K562 (cell line): ENCODE measurements at places on chromosomes 1 and 21.
A peak's percentile ranks its signal among the peaks of the same experiment; 100 is the strongest.

DNA sequence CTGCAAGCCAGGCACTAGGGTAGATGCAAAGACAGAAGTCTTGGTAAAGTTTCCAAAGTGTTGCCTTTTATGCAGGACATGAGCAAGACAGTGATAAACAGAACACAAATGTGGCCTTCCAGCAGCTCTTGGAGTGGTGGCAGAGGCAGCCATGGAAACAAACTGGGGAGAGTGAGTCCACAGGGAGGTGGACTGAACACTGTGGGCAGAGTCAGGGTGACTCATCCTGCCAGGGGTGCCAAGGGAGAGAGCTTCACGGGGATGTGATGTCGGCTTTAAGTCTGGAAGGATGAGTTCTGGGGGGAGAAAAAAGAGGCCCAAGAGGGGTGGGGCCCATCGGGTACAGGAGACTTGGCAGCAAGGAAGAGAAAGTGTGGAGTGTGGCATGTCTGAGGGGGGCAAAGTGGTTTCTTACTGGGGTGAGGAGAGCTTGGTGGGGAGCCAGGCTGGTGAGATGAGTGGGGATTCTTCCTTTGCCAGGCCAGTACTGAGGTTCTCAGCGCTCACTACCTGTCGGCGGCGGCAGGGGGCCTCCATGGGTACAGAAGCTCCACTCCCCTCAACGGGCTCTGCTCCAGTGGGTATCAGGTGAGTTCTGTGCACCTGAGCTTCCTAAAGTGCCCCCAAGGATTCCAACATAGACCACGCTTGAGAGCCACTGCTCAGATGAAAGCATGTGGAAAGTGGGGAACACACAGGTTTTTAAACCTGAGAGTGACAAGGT, 41.8 kb downstream of the KIAA0040 start:
- H3K4me1 ChIP-seq = no peaks in the 10 kb centered on the region
- H3K27me3 ChIP-seq = peaks cover 40% of the 10 kb centered on the region
- no peak overlapping the region for H3K27ac ChIP-seq
- H3K4me3 ChIP-seq = no peak overlapping the region
- no peaks in the 10 kb centered on the region for H3K36me3 ChIP-seq

- H3K4me3 ChIP-seq = no peak overlapping the region
- H3K27ac ChIP-seq = no peak overlapping the region
Observed at GRCh38 chr1:19439464-19440171, 45.7 kb downstream of the CAPZB start.

- H3K27ac ChIP-seq = peak overlapping the region; percentile 75
- no peak overlapping the region for H3K4me3 ChIP-seq
- H3K36me3 ChIP-seq = no peaks in the 10 kb centered on the region
- no peak for DNase-seq
- no peaks in the 10 kb centered on the region for H3K27me3 ChIP-seq
Observed at GRCh38 chr1:204709960-204710912, 24.7 kb upstream of the LRRN2 start.

DNA sequence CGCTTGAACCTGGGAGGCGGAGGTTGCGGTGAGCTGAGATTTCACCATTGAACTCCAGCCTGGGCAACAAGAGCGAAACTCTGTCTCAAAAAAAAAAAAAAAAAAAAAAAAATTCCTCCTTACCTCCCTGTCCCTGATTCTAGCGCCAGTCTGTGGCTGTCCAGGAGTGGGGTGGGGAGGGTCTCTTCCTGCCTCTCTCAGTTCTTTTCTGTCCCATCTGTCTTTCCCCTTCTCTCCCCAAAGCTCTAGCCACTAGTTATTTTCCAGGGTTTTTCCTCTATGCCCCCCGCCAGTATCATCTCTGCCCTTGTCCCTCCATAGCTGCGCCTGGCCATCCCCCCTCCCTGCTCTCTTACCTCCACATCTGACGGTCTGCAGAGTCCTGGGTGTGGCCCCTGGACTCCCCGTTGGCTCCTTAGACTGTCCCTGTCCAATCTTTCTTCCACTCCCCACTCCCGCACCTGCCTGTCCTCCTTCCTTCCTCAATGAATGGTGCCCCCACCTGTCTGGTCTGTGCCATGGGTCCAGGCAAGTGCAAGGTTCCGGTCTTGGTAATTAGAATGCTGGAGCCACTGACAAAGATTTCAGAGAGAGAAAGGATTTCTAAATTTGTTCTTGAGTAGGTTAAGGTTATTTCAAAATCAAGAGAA, 1.6 kb upstream of the TMEM63A start:
- H3K27ac ChIP-seq = no peak overlapping the region
- H3K27me3 ChIP-seq = no peaks in the 10 kb centered on the region
- peaks cover 18% of the 10 kb centered on the region; the same call in 1 of the 3 replicates for H3K36me3 ChIP-seq
- H3K4me1 ChIP-seq = peaks cover 62% of the 10 kb centered on the region
- H3K4me3 ChIP-seq = no peak overlapping the region
- DNase-seq = peak; percentile 43

GRCh38 chr1:15975358-15975804, 520 bp downstream of the ZBTB17 start:
- H3K27ac ChIP-seq = peak overlapping the region; percentile 78
- H3K27me3 ChIP-seq = no peaks in the 10 kb centered on the region
- H3K4me1 ChIP-seq = peaks cover 11% of the 10 kb centered on the region
- peaks cover 26% of the 10 kb centered on the region for H3K36me3 ChIP-seq
- DNase-seq = peak; percentile 91
